ENCODE measurements at places on chromosomes 6 and 20. TPM values are rescaled to one million over a fixed set of nuclear protein-coding genes. Genes with fewer than 3 reads are reported as not detected.

Gene LINC00237
- not detected for total RNA-seq

GRCh38 chr6:90611543-90612312 lies 24.9 kb upstream of the MAP3K7 start:
- H3K27me3 ChIP-seq, result peaks cover 26% of the 10 kb centered on the region
- no peak for DNase-seq
- peaks cover 19% of the 10 kb centered on the region for H3K4me1 ChIP-seq
- no peaks in the 10 kb centered on the region for H3K36me3 ChIP-seq

DNA sequence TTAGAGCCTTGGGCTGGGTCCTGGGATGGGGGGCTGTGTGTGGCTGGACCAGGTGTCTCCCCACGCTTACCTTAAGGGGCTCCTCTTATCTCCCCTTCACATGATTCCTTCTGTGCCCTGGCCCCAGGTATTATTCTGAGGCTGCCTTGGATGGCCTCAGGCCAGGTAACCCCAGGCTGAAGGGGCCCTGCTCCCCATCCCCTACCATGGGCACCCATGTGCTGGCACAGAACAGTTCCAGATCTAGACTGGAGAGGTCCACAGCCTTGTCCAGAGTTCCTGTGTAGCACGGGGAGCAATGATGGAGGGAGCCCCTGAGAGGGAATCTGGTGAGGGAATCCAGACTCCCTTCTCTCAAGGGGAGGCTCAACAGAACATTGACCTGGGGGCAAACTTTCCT lies 32.1 kb downstream of the MOCS1 start:
- no peaks in the 10 kb centered on the region for H3K36me3 ChIP-seq
- no peak overlapping the region for H3K4me3 ChIP-seq
- H3K27me3 ChIP-seq, result no peaks in the 10 kb centered on the region
- H3K27ac ChIP-seq, result no peak overlapping the region
- H3K4me1 ChIP-seq, result no peaks in the 10 kb centered on the region
- no peak for DNase-seq

DNA sequence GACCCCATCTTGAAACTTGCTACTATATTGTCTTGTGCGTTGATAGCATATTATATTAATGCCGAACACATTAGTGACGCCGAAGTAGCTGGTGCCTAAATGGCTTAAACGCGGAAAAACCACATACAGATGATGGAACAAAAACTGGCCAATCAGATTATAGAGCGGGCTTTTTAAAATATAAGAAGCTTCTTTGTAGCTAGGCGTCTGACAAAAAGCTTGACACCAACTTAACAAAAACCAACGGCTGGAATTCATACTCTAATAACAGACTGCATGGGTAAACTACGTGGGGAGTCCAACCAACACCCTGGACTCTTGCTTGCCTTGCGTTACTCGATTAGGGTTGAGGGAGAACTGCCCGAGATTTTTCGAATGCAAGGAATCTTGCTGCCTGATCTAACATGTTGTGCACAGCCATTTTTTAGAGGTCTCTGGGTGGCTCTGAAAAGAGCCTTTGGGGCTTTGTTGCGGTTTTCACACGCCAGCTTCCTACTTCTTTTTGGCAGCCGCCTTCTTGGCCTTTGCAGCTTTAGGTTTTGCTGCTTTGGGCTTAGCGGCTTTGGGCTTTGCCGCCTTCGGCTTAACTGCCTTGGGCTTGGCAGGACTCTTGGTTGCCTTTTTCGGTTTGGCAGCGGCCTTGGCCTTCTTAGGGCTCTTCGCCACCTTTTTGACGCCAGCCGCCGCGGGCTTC lies 45.7 kb downstream of the OR2B2 start:
- no peaks in the 10 kb centered on the region for H3K27me3 ChIP-seq
- H3K27ac ChIP-seq, result peak overlapping the region; percentile 81
- DNase-seq, result peak; percentile 88
- H3K4me3 ChIP-seq, result peak overlapping the region; percentile 82
- H3K36me3 ChIP-seq, result no peaks in the 10 kb centered on the region

- H3K36me3 ChIP-seq, result no peaks in the 10 kb centered on the region
- no peak overlapping the region for H3K27ac ChIP-seq
- H3K4me3 ChIP-seq, result no peak overlapping the region
- no peak for DNase-seq
- no peaks in the 10 kb centered on the region for H3K27me3 ChIP-seq
These were observed 76.0 kb downstream of the LCA5 start for GRCh38 chr6:79461205-79461604.

GRCh38 chr6:146860583-146860982 lies 261.8 kb downstream of the ADGB start:
- no peaks in the 10 kb centered on the region for H3K36me3 ChIP-seq
- H3K4me1 ChIP-seq, result peaks cover 3% of the 10 kb centered on the region
- no peaks in the 10 kb centered on the region for H3K27me3 ChIP-seq
- no peak overlapping the region for H3K27ac ChIP-seq

Measured in B cell (primary cell).